ENCODE measurements at places on chromosomes 2 and 18.

- no peak for DNase-seq
These were observed 3.5 kb downstream of the ACTR2 start for GRCh38 chr2:65231121-65231520.

DNA sequence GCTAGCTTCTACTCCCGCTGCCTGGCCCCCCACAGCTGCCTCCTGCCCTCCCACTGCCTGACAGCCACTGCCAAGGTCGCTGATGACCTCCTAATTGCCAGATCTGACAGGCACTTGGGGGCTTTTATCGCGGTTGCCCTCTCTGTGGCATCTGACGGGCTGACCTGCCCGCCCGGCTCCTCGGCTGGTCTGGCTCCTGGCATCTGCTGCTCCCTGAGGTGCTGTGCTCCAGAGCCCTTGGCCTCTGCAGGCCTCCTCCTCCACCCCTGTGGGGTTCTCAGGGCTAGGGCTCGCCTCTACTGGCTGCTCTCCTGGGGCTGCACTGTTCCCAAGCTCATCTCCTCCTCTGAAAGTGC is 43.1 kb downstream of the INHBB start:
- no peak for DNase-seq

GRCh38 chr2:70999362-70999761 is 4.7 kb upstream of the TEX261 start:
- no peak for DNase-seq

- no peak for DNase-seq
These were observed 218.9 kb upstream of the ARL4C start for GRCh38 chr2:234715671-234716250.

GRCh38 chr2:98170076-98170475 is 83.1 kb downstream of the VWA3B start:
- DNase-seq = no peak

DNA sequence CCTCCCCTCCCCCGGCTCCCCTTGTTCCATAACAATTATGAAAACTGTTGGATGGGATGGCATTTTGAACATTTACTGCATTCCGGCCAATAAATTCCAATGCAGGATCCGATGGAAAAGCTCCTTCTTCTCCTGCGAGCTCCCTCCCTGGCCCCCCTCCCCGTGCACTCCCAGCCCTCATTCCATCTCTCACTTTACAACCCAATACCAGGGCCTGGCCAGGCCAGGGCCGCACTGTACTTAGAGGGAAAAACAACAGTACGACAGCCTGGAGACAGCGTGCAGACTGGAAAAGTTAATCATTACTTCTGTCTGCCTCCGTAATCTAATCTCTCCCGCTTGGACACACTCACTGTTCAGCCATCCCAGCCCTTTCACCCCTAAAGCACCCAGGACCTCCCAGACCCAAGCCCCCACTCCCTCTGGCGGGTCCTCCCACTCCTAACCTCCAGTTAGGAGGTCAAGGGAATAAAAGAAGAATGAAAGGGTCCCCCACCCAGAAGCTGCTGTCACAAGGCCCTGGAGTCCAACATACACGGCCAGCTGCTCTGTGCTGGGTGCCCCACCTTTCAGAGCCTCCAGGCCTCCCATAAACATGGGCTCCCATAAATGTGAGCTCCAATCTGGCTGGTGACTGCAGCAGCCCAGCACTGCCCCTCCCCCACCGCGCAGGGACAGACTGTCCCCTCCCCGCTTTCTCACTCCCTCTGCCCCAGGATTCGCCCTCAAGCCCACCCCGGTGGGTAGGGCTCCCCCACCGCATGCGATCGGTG is 20.6 kb downstream of the SMAD7 start:
- DNase-seq = no peak

- no peak for DNase-seq
These were observed 222.2 kb downstream of the BCL11A start for GRCh38 chr2:60331115-60331809.

GRCh38 chr2:236862961-236863728 is 222.5 kb upstream of the COPS8 start:
- no peak for DNase-seq

DNA sequence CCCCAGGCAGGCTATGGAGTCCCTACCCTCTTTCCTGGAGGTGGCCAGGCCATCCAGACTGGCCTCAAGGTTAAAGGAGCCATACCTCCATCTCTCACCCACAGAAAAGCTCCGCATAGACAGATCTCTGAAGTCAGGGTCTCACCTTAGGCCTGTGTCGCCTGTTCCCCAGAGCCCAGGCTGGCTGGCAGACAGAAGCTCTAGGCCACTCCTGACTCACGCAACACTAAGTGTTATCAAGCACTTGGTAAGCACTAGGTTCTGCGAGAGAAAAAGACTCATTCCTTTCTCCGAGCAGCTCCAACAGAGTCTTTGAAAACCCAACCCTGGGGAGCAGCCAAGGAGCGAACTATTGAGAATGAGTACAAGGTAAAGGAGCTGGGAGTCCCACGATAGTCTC is 6.1 kb downstream of the SMAD7 start:
- no peak for DNase-seq

DNA sequence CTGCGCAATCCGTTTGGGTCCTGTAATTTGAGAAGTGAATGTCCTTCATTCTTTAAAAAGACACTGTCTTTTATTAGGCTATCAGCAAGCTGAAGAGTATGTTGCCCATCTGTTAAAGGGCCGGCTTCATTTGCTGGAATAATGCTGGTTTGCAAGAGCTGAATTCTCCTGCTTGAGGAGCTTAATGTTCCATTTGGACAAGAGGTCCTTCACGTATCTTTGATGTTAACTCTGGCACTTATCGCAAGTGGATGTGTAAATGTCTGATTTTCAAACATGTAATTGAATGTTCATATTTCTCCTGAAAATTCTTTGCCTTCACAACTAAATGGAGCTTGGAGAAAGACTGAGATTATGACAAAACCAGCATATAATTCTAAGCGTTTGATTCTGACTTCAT is 280.8 kb upstream of the NRP2 start:
- no peak for DNase-seq

DNA sequence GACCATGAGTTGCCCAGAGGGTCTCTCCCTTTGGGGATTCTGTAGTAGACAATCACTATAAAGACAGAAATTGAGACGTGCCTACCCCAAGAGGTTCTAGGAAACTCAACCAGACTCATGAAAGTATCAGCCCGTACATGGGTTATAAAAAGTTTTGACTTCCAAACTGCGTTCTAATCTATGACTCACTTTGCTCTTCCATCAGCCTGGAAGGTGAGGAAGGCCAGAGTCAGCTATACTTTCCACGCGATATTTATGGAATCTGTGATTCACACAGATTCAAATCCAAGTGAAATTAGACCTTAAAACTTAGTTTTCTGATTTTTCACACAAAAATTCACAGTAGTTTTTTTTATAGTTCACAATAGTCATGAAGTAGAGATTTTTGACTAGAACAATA is 7.7 kb upstream of the LYPD1 start:
- DNase-seq = no peak

DNA sequence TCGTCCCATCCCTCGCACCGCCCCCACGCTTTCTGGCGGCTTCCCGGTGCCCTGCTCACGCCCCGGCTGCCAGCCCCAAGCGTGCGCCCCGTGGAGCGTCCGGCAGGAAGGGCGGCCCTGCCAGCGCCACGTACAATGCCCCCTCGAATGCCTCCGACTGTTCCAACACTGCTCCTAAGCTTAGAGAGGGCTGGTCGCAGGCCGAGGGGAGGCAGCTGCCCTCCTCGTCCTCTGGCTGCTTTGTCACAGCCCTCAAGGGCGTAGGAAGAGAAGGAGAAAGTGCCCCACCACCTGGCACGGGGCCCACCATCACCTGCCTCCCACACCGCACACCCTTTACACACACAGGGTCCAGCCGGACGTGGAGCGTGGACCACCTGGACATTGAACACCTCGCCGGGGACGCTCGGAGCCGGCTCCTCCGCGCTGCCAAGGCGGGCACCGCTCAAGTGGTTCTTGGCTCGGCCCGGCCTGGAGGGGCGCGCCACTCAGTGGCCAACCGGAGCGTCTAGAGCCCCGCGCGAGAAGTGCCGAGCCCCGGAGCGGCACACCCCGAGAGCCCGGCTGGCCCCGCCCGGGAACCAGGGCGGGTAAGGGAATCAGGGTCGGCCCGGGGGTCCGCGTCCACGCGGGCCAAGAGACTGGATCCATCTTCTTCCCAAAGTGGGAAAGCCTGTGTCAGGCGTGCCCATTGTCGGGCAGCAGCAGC is 830 bp downstream of the DNER start:
- no peak for DNase-seq

DNA sequence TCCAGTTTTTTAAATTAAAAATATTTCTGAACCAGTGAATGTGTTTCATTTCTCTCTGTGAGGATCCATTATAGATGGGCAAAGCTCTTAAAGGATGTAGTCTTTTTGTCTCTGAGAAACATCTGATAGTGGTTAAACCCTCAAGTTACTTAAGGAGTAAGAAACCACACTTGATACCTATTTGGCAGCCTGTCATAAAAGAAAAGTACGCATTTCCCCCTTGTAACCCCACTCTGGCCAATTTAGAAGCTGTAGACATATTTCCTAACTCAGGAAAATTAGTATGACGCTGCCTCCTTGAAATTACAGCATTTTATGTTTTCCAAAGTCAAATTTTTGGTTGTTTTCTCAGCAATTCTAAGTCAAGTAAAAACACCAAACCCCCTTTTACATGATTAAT is 2.0 kb downstream of the STAT4 start:
- no peak for DNase-seq

- no peak for DNase-seq
These were observed 24.2 kb upstream of the SCN1A start for GRCh38 chr2:166152064-166152463.

GRCh38 chr2:67453310-67453709 is 56.2 kb downstream of the ETAA1 start:
- no peak for DNase-seq

- DNase-seq = no peak
These were observed 135.0 kb downstream of the LAMA3 start for GRCh38 chr18:23824240-23824639.

GRCh38 chr2:39852831-39853230 is 73.8 kb upstream of the THUMPD2 start:
- DNase-seq = no peak

All from GF-D8 (cell line).